ENCODE measurements at places on chromosomes 2 and 18.

- DNase-seq, result no peak
Measured at GRCh38 chr2:168666339-168666738, 136.1 kb upstream of the NOSTRIN start.

GRCh38 chr18:49447810-49448745 is 12.4 kb downstream of the DYM start:
- DNase-seq, result peak; percentile 48

DNA sequence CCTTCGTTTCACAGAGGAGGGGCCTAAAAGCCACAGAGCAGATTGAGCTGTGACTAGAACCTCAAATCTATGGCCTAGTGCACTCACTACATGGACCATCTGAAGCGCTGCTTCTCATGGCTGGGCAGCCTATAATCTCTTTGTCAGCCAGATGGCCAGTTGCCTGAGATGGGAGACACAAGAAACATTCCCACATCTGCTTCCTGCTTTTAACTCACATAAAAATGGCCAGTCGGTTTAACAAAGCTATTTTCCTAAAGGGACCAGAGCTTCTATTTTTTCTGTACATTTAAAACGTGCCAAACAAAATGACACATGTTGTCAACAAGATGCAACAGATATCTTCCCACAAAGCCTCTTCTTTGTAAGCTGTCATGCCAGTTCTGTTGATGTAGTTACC is 173.8 kb downstream of the GFPT1 start:
- DNase-seq, result no peak

DNA sequence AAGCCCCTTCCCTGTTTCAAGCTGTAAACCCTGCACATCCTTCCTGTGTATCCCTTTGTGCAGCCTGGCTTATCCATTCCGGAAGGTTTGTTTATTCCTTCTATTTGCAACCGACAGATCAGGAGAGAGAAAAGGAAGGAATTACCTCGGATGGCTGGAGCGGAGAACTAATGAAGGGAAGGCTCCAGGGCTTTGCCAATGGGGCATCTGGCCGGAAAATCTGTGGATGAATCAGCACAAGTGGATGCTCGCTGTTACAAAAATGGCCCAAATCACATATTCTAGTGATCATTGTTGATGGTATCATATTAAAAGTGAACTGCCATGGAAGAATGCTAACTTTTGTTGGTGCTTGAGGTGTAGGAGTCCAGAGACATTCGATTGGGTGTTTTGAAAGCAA is 97.1 kb downstream of the AQP4 start:
- DNase-seq, result no peak

DNA sequence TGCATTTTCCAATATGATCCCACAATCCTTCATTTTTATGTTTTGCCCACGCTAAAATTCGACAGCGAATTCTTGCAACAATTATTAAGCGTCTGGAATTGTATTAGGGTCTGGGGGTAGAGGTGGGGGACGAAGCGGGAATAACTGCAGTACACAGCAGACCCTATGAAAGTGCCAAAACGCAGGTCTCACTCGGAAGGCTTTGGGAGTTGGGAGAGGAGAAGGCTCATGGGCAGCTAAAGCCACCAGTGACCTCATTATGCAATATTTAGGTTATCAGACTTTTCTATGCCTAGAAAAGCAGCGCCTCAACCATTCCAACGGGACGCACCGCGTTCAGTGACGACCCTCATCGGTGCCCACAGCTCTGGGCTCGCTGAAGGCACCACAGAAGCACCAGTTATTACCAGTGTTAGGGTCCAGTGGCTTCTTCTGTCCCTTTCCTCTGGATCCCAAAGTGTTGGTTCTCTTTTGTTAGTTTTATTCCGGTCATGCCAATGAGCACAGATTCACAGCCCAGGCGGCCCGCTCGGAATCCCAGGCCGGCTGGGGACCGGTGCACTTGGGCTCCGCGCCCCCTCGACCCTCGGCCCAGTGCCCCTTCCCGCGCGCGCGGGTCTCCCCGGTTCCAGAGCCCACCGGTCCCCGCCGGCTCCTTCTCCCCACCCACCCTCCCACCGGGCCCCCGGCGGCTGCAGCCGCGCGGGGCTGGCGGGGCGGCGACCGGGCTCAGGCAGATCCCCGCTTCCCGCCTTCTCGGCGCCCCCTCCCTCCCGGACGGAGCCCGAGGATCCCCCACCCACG is 737 bp upstream of the MAPK4 start:
- DNase-seq, result no peak

DNA sequence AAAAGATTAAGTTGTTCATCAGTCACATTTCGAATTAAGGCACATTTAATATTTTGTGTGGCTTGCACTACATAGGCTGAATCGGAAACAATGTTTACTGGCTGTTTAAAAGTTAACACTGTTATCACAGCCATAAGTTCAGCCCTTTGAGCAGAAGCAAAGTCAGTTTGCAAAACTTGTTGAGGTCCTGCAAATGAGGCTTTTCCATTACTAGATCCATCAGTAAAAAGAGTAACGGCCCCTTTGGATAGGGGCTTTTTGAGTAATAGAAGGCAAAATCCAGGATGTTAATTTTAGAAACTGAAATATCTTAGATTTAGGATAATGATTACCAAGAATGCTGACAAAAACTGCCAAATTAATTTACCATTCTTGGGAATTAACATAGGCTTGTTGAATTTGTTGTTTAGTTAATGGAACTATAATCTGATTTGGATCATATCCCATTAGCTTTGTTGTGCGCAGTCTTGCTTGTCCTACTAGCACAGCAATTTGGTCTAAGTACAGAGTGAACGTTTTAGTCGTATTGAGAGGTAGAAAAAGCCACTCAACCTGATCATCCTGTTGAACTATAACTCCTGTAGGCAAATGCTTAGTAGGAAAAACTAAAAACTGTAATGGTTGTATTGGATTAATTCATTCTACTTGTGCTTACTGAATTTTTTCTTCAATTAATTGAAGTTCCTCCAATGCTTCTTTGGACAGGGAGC is 13.9 kb upstream of the SUCLG1 start:
- DNase-seq, result no peak

All from stimulated activated CD4-positive, alpha-beta T cell treated with anti-CD3 and anti-CD28 coated beads, Interleukin-2, amount 100 ng/mL, for 24 hours (primary cell).